ENCODE measurements at places on chromosomes 5 and 9. TPM values are rescaled to one million over a fixed set of nuclear protein-coding genes. Genes with fewer than 3 reads are reported as not detected.

DDX4 gene
- not detected for total RNA-seq

GRCh38 chr5:139660105-139660922 is 12.2 kb downstream of the CXXC5 start:
- no peak for DNase-seq

DNA sequence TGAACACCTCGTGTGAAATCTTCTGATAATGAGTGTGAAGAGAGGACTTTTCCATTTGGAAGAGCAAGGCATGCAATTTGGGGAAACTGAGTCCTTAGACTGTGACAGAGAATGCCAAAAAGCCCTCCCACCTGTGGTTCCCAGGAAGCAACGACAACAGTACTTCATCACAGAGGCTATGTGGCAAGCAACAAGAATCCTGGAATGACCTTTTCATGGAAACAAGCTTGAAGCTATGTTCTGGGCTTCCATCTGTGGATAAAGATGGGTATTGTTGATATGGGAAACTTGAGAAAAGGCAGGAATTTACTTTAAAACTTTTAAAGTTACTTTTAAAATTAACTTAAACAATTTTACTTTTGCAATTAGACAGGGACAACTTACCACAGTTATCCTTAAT is 131.2 kb upstream of the ANKH start:
- no peak for DNase-seq

GRCh38 chr9:19162956-19163355 is 35.7 kb upstream of the PLIN2 start:
- no peak for DNase-seq

PAX5 gene
- total RNA-seq: not detected

- no peak for DNase-seq
Observed at GRCh38 chr5:174063082-174063756, 17.7 kb downstream of the NSG2 start.

DNA sequence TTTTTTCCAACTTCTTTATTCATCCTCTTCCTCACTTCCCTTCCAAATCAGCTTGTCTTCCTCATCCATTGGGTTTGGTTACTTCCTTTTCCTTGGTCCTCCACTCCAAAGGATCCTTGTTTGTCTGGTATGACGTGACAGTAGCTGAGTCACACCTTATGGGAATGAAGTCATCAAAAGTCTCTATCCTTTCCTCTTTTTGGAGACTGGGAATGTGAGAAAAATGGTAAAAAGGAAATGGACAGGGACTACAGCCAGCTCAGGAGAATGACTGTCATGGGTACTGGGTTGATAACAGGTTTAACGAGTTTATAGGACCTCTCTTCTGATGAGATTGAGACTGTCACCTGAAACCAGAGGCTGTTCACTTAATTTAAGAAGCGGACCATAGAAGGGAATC is 76.2 kb upstream of the MYO10 start:
- DNase-seq: peak; percentile 58

DNA sequence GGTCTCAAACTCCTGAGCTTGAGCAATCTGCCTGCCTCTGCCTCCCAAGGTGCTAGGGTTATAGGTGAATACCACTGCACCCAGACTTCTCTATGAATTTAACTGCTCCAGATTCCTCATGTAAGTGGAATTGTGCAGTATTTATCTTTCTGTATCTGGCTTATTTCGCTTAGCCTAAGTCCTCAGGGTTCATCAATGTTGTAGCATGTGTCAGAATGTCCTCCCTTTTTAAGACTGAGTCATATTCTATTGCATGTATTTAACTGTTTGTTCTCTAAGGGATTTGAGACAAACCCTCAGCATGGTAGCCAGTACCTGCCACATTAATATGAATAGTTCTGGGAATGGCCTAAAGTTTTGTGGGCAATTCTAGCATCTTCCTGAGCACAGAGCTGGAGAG is 53.9 kb upstream of the TUT7 start:
- DNase-seq: no peak

GM2A gene
- 13.5 TPM for total RNA-seq

PCDHGC5 gene
- total RNA-seq: 0.40 TPM

GRCh38 chr5:149831492-149831891 is 101.4 kb downstream of the PPARGC1B start:
- DNase-seq: no peak

APBA1 gene
- total RNA-seq: 6.2 TPM

- DNase-seq: no peak
Observed at GRCh38 chr9:138105561-138106505, 228.3 kb downstream of the CACNA1B start.

GRCh38 chr5:89735082-89735481 is 674.5 kb downstream of the CETN3 start:
- DNase-seq: no peak

DNA sequence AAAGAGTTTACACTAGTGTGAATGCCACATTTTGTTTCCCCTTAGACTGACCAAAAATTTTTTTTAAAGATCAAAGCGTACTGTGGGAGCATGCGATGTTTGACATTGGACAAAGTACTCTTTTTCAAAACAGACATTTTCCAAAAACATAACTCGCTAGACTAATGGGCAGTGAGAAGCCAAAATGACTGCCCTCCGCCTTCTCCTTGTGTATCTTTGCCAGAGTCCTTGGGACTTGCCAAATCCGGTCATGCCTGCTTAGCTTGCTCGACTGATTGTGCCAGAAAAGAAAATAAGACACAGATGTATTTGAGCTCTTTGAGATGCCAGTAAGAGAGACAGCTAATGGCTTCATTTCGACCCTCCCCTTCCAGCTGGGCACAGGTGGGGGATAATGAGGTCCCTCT is 157.5 kb downstream of the MAPKAP1 start:
- DNase-seq: no peak

SLC46A2 gene
- total RNA-seq: not detected

GABRG2 gene
- not detected for total RNA-seq

TYRP1 gene
- total RNA-seq: 2.0 TPM

GRCh38 chr5:66987949-66988838 is 208.4 kb downstream of the CD180 start:
- DNase-seq: peak; percentile 35

PSAT1 gene
- 7.0 TPM for total RNA-seq

DNA sequence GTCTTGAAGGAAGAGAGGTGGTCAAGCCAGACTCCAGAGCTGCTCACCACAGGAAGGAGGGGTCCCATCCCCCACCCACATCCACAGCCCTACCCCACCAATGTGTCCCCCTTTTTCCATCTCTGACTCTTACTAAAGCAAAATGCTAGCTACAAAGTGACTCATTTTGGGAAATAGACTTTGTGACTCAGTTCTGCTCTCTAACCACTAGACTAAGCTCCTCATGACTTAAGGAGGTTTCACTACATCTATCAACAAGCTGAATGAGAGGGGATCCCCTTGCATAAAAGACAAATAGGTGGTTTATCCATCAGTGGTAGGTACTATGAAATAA is 35.1 kb upstream of the ADRB2 start:
- peak; percentile 70 for DNase-seq

GRCh38 chr5:78600687-78601414 is 47.7 kb downstream of the LHFPL2 start:
- DNase-seq: peak; percentile 87

DNA sequence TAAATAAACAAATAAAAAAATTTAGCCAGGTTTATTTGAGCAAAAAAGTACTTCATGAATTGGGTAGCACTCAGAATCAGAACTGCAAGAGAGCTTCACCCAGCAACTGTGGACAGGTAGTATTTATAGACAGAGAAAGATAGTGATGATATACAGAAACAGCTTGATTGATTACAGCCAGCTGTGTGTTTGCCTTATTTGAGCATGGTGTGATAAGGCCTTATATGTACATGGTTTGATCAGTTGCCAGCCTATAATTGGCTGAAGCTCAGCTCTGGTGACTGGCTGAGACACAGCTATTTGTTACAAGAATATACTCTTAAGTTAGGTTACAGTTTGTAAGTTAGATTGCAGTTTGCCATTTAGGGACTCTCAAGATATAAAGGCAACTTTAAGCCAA is 34.3 kb upstream of the ARL15 start:
- no peak for DNase-seq

CNTNAP3 gene
- 39.2 TPM for total RNA-seq

DNA sequence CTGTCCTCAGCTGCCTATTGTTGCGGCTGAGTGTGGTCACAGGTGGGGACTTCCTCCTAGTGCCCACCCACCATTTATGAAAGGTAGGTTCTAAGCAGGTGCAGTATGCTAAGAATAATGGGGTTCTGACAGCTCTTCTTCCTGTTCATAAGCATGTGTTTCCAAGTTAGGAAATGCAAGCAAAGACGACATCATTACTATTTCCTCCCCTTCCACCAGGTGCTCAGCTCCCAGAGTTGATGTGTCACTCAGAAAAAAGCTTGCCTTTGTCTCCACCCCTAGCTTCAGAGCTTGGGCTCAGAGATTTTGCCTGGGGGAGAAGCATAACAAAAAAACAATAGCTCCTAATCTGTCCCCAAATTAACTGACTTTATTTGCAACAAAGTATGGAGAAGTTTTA is 1076.7 kb downstream of the NR2F1-AS1 start:
- DNase-seq: peak; percentile 59

HAVCR2 gene
- total RNA-seq: under 0.01 TPM

- DNase-seq: no peak
Observed at GRCh38 chr9:137674307-137674975, 55.6 kb downstream of the EHMT1 start.

FOXD4L3 gene
- not detected for total RNA-seq

PROB1 gene
- total RNA-seq: 2.8 TPM

CCDC183 gene
- 0.22 TPM for total RNA-seq

DNA sequence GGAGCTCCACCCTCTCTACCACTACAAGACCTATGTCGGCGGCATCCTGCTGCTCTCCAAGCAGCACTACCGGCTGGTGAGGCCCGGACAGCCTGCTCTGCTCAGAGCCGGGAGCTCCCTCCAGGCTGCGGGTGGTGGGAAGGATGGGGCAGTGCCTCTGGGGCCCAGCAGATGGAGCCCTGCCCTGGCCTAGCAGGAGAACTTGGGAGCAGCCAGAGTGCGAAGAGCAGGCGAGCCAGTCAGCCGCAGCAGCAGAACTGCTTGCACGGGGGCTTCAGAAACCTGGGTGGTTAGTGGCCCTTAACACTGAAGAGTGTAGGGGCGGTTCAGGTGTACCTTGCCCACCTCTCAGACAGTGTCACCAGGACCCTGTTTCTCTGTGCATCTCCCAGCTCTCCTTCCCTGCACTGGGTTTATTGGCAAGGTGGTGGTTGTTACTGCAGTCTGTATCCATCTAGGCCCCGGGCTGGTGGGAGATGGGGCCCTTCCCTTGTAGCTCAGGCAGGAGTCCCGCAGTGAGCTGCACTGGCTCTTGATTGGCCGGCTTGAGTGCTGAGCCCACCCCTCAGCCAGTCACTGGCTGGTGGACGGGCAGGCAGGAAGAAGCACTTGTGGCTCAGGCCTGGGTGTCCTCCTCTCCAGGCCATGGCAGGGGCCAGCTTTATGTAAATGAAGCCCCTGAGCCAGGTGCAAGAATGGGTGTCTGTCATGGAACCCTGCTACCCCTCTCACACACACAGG is 7.7 kb downstream of the B4GALT7 start:
- peak; percentile 83 for DNase-seq

DNA sequence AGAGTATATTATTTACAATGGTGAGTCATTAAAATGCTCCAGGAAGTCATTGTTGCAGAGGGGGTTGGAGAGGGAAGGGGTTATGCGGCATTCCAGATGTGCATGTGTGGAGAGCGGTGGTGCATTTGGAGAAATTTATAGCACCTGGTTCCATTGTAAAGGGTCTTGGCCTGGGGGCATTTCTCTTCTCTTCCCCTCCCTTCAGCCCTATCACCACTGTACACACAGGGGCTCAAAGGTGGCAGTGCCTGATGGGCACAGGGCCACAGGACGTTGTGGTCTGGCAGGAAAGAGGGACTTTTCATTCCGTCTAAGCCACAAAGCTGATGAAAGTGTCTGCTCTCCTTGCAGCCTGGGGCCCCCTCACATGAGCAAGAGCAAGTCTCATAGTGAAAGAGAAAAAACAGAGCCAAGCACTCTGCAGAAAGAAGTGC is 442.4 kb upstream of the ZNF462 start:
- no peak for DNase-seq

DNA sequence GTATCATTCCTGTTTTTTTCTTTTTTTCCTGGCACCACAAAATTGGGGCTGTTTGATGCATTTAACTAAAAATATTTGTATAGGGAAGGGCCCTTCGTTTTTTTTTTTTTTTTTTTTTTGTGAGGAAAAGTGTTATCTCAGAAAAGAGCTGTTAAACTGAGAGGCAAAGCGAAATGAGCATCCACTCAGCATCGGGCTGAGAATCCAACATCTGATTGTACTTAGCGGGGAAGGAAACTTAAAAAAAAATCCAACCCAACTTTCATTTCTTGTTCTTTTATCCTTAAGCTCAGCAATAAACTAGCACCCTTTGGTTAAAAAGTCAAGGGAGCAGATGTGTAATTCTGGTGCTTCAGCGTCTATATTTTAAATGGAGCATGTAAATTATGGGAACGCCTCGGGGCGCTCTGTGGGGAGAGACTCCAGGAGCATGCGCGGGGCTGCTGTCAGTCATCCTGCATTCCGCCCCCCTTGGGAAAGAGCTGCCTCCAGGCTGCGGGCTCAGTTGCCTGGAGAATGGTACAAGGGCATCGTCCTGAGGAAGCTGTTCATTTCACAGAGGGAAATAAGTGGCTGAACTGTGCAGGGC is 33.3 kb downstream of the DMRT2 start:
- no peak for DNase-seq

DNA sequence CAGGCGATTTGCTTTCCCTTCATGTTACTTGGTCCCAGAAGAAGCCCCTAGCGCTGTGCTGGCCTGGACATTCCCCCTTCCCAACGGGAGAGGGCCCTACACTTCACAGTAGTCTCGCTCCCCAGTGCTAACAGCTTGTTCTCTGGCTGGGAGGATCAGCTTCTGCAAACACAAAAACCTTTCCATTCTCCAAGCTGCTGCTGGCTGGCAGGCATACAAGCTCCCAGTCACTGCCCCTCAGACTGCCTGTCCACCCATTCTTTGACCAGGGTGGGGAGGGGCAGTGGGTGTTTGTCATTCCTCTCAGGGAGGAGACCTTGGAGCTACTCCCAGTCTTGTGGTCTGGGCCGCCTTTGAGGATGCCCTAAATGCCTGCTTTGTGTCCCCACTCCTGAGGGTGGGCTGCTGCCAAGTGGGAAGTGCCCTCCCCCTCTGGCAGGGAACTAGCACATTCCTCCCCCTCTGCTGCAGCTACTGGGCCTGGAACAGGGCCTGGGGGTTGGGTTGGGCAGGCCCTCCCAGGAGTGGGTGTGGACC is 20.8 kb downstream of the ENHO start:
- DNase-seq: peak; percentile 41

SLC23A1 gene
- total RNA-seq: not detected

GRCh38 chr9:847505-847904 is 6.0 kb downstream of the DMRT1 start:
- DNase-seq: no peak

- no peak for DNase-seq
Observed at GRCh38 chr9:118586978-118587377, 782.3 kb downstream of the BRINP1 start.

- DNase-seq: no peak
Observed at GRCh38 chr5:54669845-54670244, 152.3 kb downstream of the SNX18 start.

- no peak for DNase-seq
Observed at GRCh38 chr9:120197605-120198004, 382.4 kb downstream of the CDK5RAP2 start.

DNA sequence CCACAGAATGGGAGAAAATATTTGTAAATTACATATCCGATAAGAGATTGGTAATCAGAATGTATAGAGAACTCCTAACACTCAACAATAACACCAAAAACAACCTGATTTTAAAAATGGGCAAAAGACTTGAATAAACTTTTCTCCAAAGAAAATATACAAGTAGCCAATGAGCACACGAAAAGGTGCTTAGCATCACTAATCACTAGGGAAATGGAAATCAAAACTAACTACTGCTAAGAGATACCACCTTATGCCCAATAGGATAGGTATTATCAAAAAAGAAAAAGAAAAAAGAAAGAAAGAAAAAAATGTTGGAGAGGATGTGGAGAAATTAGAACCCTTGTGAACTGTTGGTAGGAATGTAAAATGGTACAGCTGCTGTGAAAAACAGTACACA is 212.1 kb downstream of the TLR4 start:
- DNase-seq: peak; percentile 10

Data from lung microvascular endothelial cell (primary cell).